Naive thymus-derived CD4-positive, alpha-beta T cell (primary cell): ENCODE measurements at places on chromosomes 1 and 21. TPM values are rescaled to one million over a fixed set of nuclear protein-coding genes. Genes with fewer than 3 reads are reported as not detected.

The RNU1-3 gene
- total RNA-seq = 3,337 TPM

The CFHR3 gene
- not detected for total RNA-seq

The COL11A1 gene
- total RNA-seq = not detected

The ATF6 gene
- total RNA-seq = 22.4 TPM

The SEMA6C gene
- total RNA-seq = 1.3 and 2.5 TPM in 2 replicates

DNA sequence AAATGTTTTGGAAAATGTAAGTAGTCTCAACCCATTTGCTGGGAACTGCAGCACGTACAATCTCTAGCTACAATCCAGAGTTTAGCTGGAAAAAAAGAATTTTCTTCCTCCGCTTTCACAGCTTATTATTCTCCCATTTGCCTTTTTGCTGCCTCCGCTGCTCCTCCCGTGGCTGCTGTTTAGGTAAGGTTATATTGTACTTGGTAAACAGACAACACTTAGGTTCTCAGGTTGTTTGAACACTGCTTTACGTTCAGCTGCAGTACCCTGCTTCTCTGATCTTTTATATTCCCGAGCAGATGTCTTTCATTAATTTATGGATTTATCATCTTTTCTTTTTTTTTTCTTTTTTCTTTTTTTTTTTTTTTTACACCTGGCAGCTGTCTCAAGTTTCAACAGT, 14.3 kb downstream of the PROX1 start:
- H3K36me3 ChIP-seq = no peaks in the 10 kb centered on the region
- no peak for DNase-seq
- H3K4me3 ChIP-seq = no peak overlapping the region
- H3K27me3 ChIP-seq = no peaks in the 10 kb centered on the region
- no peaks in the 10 kb centered on the region for H3K4me1 ChIP-seq
- no peak overlapping the region for H3K27ac ChIP-seq

GRCh38 chr1:232954594-232955365, 4.4 kb downstream of the NTPCR start:
- H3K4me1 ChIP-seq = peaks cover 15% of the 10 kb centered on the region
- no peaks in the 10 kb centered on the region for H3K27me3 ChIP-seq
- DNase-seq = no peak
- no peak overlapping the region for H3K27ac ChIP-seq

DNA sequence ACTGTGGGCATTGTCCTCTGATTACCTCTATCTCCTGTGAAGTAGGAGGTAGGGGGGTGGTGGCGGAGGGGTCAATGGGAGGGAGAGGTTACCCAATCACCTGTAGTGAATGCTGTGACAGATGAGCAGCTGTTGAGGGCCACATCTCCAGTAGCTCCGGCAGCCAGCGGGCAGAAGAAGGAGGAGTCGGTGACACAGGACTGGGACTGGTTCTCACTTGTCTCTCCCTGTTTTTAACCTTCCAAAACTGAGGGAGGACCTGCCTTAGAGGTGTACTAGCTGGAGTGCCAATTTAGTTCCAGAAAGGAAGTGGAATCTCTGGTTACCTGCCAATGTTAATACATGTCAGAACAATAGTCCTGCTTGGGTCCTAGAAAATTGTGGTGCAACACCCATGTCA, 56.2 kb upstream of the ENAH start:
- no peak overlapping the region for H3K27ac ChIP-seq
- DNase-seq = no peak
- no peaks in the 10 kb centered on the region for H3K27me3 ChIP-seq
- H3K36me3 ChIP-seq = no peaks in the 10 kb centered on the region
- no peak overlapping the region for H3K4me3 ChIP-seq

DNA sequence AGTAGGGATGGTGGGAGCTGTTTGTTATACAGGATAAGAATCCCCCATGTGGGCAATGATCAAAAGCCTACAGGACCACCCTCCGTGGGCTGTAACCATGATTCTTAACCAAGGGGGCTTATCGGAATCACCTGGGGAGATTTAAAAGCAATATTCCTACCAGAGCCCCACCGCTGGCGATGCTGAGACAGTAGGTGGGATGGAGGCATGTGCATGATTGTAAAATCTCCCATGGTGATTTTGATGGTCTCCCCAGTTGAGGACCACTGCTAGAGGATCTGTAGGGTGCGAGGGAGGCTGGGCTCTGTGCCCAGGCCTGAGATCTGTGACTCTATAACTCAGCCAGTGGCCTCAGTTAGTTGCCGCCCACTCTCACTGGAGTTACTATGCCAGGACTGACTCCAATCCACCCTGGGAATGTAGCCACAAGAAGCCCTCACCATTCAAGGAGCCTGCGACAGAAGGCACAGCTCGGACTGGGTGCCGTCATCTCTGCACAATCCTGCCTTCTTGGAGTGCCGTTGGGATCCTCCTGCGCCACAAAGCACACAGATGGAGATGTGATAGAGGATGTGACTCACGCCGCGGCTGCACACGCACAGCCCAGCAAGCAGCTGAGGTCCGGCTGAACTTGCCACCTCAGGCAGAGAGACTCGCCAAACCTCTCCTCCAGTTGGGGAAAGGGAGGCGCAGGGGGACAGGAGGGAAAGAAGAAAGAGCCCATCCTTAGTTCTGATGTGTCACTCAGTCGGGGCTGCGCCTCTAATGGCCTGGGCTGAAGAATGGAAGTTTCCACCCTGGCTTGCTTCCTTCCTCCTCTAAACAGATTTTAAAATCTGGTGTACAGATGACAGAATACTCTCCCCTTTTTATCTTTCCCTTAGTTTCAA, 26.5 kb downstream of the AKNAD1 start:
- H3K27me3 ChIP-seq = no peaks in the 10 kb centered on the region
- no peak overlapping the region for H3K27ac ChIP-seq
- H3K4me3 ChIP-seq = no peak overlapping the region
- DNase-seq = no peak
- H3K36me3 ChIP-seq = no peaks in the 10 kb centered on the region

- no peaks in the 10 kb centered on the region for H3K36me3 ChIP-seq
- H3K4me3 ChIP-seq = no peak overlapping the region
- no peak for DNase-seq
- no peak overlapping the region for H3K27ac ChIP-seq
Observed at GRCh38 chr1:245062741-245063305, 92.0 kb upstream of the KIF26B start.

- no peaks in the 10 kb centered on the region for H3K27me3 ChIP-seq
- no peak overlapping the region for H3K27ac ChIP-seq
- no peaks in the 10 kb centered on the region for H3K4me1 ChIP-seq
Observed at GRCh38 chr1:213201380-213202155, 150.5 kb downstream of the RPS6KC1 start.

DNA sequence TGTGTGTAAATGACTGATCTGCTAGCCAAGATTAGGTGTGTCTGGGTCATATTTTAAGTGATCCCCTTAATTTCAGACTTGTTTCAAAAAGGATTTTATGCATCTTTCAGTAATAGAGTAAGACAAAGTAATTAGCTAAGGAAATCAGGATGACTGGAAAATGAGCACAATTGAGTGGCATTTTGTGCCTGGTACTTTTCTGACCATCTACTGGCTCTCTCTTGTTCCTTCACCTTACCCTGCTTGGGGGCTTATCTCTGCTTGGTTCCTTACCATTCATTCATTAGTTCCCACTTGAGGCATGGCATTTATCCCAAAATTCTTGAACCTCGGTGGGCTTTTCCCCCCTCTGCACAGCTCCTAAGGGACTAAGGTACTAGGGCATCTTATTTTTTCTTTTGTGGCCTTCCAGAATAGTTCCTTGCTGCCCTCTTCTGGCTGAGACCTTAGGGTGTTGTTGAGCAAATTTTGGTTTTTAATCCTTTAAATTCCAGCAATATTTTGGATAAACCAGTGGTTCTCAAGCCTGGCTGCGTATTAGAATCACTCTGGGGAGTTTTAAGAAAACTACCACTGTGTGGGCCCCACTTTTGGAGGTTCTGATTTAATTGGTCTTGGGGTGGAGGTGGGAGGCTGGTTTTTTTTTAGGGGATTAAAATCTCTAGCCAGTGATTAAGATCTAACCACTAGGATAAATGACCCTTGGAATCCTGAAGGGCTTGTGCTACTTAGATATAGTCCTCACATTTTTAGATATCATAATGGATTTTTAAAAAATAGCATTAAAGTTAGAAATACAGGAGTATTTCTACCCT, 50.8 kb downstream of the HS2ST1 start:
- H3K27ac ChIP-seq = no peak overlapping the region
- no peaks in the 10 kb centered on the region for H3K36me3 ChIP-seq
- H3K4me3 ChIP-seq = no peak overlapping the region
- H3K27me3 ChIP-seq = no peaks in the 10 kb centered on the region
- no peaks in the 10 kb centered on the region for H3K4me1 ChIP-seq

- H3K27ac ChIP-seq = no peak overlapping the region
- H3K4me1 ChIP-seq = no peaks in the 10 kb centered on the region
- DNase-seq = no peak
- no peak overlapping the region for H3K4me3 ChIP-seq
- H3K36me3 ChIP-seq = no peaks in the 10 kb centered on the region
Observed at GRCh38 chr1:209600541-209600940, 17.0 kb downstream of the CAMK1G start.

DNA sequence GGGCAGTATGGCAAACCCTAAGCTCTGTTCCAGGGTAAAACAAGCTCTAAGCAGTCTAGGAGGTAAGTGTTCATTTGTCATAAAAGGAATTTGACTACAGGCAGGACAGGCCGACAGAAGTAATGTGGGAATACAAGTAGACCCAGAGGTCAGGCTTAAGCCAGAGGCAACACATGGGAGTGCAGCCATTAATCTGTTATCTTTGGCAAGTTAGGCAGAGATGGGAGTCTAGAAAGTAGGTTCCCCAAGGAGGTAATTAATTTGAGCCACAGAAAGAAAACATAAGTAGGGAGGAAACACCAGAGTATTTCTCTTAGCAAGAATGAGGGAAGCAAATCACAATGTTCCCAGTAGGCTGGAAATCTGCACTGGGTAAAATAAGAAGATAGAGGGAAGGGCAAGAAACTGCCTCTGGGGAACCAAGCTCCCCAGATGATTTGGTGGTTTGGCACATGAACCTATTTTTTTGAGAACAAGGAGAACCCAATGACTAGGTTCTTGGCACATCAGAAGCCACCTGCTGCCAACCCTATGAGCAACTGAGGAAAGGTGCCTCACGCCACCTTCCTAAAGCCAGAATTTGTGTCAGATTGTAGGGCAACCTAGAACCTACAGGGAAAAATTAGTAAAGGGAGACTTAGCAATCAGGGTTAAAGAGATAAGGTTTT, 636.4 kb upstream of the PLXNA2 start:
- no peak overlapping the region for H3K27ac ChIP-seq
- H3K4me1 ChIP-seq = no peaks in the 10 kb centered on the region
- no peaks in the 10 kb centered on the region for H3K36me3 ChIP-seq

GRCh38 chr21:22758478-22758877, 1760.3 kb downstream of the NCAM2 start:
- no peak for DNase-seq
- H3K27ac ChIP-seq = no peak overlapping the region
- no peaks in the 10 kb centered on the region for H3K36me3 ChIP-seq
- H3K27me3 ChIP-seq = no peaks in the 10 kb centered on the region
- no peak overlapping the region for H3K4me3 ChIP-seq
- no peaks in the 10 kb centered on the region for H3K4me1 ChIP-seq
